ENCODE measurements at places on chromosomes 5 and 9.

- DNase-seq = peak; percentile 57
These were observed 31.4 kb downstream of the COL15A1 start for GRCh38 chr9:98974994-98975712.

- no peak for DNase-seq
These were observed 97.9 kb upstream of the MSX2 start for GRCh38 chr5:174626369-174626920.

DNA sequence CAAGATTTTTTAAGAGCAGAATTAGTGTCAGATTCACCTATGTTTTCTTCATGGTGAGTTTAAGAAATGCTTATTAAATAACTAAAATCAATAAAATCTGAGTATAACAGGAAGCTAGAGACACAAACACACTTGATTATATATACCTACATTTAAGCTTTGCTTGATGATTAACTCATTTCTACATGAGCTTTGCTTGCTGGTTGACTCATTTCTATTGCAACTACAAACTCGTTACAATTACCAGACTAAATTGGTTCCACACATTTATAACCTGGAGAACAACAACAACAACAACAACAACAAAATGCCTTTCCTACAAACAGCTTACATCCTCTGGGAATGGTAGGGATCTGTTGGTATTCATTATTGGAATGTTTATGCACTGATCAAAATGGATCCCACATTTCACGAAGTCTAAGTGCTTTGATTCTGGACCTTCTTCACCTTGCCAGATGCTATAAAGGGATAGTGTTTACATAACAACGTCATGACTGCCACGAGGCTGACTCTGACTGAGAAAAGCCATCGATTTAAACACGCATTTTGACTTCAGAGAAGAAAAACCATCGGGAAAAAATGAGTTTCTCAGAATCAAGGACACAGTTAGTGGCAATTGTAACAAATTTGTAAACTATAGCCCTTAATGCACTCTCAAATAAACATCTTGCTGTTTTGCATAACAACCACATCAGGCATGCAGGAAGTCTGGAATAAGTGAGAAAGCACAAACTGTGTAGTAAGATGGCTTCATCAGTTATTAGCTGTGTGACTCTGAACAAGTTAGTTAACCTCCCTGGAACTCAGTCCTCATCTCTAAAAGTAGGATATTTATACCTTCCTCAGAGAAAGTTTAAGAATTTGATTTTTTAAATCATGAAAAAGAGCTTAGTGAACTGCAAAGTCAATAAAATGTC lies 49.8 kb downstream of the RASEF start:
- DNase-seq = no peak

- peak; percentile 90 for DNase-seq
These were observed 25.6 kb downstream of the ABL1 start for GRCh38 chr9:130860458-130861316.

DNA sequence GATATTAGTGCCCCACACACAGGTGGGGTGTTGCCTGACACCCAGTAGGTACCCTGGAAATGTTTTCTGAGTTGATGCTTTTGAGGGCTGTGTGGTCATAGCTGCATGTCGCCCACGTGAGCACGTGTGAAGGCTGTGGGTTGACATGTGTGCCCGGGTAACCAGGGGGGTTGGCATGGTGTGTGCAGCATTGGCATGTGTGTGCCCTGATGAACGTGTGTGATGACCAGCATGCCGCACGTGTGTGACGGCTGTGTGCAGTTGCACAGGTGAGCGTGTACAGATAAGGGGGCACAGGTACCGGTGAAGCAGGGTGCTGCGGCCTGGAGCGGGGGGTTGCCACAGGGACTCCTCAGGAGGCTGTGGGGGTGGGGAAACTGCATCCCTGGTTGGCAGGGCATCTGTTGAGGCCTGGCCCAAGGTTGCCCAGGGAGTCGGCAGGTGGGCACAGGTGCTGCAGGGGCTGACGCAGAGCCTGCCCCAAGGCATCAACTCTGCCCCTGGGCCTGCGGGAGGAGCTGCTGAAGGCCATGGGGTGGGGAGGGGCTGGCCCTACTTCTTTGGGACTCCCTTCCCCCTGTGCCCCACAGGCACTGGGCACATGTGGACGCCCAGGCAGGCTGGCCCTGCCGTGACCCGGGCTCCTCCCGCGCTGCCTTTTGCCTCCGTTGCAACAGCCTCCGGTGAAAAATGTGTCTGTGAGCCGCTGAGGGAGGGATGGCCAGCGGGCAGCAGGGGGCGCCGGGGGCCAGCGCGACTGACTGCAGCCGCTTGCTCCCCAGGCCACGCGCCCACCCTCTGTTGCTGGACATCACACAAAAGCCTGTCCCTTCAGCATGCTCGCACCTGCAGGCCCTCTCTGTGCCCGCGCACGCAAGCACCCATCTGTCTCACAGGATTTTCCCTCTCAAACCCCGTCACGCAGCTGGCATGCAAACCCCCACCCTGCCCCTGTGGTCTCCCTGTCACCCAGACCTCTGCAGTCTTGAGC lies 2.2 kb downstream of the UNC5A start:
- no peak for DNase-seq

DNA sequence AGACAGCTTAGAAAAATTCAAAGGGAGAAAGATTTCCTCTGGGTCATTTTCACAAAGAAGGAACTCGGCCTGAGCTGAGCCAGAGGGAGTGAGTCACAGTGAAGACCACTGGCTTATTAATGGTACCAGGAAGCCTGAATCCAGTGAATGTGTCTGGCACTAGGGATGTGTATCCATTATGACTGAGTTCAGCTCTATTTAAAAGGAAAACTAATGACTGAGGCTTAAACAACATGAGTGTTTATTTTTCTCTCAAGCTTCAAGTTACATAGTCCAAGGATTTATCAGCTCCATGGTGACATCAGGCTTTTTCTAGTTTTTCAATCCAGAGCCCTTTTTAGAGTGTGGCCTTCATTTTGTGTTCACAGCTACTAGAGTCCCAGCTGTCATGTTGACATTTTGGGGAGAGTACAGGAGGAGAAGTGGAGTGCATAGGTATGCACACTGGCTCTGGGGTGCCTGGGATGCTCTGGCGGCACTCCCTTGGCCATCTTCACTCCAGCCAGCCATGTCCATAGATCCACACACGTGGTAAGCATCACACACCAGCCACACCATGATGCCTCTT lies 159.5 kb upstream of the ERCC6L2 start:
- no peak for DNase-seq

- no peak for DNase-seq
These were observed 3.3 kb upstream of the FOXB2 start for GRCh38 chr9:77016121-77016525.

- DNase-seq = no peak
These were observed 184.2 kb upstream of the TBCA start for GRCh38 chr5:77960305-77960704.

DNA sequence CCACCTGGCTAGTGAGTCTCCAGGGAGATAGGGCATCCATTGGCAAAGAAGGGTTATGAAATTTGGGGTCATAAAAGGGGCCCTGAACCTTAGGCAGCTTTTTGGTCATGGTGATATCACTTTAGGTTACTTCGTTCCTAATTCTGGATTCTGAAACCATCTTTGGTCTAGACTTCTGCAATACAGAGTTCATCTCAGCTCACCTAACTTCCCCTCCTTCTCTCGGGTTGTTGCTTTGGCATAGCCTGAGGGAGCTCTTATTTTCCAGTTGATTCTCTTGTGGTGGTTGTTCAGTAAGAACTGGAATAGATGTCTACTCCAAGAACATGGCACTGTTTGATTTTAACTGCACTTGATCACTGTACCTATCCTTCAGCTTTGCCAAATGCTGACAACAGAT lies 148.9 kb upstream of the RUSC2 start:
- DNase-seq = no peak

- DNase-seq = no peak
These were observed 182.2 kb upstream of the SMARCA2 start for GRCh38 chr9:1832960-1833359.

GRCh38 chr5:79837761-79838551 lies 148.3 kb downstream of the CMYA5 start:
- DNase-seq = no peak

DNA sequence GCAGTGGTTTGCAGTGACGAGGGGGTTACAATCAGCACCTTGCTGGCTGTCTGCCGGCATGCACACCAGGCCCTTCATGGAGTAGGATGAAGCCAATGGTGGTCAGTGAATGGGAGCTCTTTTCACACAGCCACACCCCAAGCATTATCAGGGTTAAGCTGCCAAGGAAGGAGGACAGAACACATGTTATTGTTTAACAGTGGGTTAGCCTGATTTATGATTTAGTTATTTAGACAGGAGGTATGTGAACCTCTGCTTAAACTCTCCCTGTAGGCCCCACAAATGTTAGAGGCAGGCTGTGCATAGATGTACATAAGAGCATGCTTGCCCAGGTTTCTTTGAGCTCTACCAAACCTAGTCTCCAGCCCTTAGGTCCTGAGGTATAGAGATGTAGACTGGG lies 262.9 kb downstream of the SPOCK1 start:
- no peak for DNase-seq

GRCh38 chr9:84436386-84437109 lies 96.0 kb upstream of the SLC28A3 start:
- no peak for DNase-seq

GRCh38 chr9:37977851-37978480 lies 74.0 kb upstream of the SLC25A51 start:
- DNase-seq = no peak

GRCh38 chr5:39948867-39949468 lies 524.2 kb upstream of the DAB2 start:
- DNase-seq = peak; percentile 54

DNA sequence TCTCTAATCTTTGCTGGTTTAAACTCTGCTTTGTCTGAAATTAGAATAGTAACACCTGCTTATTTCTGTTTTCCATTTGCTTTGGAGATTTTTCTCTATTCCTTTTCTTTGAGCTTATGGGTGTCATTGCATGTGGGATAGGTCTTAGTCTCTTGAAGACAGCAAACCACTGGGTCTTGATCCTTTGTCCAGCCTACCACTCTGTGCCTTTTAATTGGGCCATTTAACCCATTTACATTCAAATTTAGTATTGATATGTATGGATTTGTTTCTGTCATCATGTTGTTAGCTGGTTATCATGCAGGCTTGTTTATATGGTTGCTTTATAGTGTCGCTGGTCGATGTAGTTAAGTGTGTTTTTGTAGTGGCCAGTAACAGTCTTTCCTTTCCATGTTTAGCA lies 914.7 kb downstream of the MAT2B start:
- DNase-seq = no peak

- no peak for DNase-seq
These were observed 522 bp downstream of the BHMT start for GRCh38 chr5:79111960-79112702.

- no peak for DNase-seq
These were observed 27.9 kb upstream of the SEMA5A start for GRCh38 chr5:9573796-9574195.

DNA sequence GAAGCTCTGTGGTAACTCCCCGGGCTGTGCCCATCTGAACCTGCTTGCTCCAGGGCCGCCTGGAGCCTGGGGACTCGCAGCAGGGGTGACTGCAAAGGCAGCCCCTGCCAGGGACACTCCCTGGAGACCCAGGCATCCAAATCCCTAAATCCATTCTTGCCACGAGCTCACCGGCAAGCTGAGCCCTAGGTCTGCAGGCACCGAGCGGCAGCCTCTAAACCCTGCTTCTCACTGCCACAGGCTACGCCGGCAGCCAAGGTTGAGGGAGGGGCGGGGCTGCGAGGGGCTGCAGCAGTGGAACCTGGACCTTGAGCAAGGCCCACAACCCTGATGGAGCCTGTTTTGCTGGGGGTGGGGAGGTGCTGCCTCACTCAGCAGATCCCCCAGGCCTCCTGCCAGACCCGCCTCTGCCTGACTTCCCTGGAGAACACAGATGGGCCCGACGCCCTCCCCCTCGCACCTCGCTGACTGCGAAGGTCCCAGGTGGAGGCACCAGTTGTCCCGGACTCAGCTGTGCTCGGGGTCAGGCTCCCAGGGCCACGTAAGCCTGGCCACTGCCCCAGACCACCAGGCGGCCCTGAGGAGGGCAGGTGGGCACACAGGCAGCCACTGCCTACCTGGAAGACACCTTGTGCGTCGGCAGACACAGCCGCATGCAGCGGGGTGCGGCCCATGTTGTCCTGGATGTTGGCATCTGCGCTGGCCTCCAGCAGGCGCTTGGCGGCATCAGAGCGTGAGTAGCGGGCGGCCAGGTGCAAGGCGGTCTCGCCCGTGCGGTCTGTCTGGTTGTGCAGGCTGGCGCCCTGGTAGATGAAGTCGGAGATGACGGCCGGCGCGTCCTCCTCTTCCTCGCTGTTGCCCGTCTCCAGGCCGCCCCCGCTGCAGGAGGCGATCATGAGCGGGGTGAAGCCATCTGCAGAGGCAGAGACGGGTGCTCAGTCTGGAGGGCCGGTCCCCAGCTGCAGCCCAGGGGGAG lies 17.4 kb upstream of the SEC16A start:
- DNase-seq = no peak

DNA sequence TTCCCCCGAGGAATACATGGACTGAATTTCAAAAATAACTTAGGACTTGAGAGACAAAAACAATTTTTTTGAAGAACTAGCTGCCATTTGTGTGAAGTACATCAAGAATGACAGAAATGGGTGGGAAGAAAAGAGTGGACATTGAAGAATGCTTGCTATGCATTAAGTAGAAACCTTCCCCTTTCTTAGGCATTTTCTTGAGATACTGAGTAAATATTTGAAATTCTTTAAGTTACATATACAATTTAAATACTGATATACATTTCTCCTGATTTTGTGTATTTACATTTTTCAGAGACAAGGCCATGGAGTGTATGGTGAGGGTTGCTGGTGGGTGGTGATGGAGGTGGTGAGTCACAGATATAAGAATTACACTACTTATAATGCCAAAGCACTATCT lies 319.3 kb upstream of the ADAMTSL1 start:
- no peak for DNase-seq

DNA sequence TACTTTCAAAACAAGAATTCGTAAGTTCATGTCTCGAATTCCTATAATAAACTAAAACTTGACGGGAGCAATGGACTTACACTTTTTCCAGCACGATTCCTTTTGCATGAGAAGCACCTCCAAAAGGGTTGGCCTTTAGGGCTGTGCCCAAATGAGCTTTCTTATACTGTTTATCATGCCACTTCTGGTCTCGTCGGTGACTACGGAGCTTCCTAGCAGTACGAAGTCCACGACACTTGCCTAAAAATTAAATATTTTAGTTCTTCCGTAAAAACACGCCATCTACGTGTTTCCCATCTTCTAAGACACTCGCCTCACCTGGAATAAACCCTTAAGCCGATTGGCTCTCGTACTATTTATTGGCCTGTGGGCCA lies 554 bp downstream of the RPS23 start:
- no peak for DNase-seq

DNA sequence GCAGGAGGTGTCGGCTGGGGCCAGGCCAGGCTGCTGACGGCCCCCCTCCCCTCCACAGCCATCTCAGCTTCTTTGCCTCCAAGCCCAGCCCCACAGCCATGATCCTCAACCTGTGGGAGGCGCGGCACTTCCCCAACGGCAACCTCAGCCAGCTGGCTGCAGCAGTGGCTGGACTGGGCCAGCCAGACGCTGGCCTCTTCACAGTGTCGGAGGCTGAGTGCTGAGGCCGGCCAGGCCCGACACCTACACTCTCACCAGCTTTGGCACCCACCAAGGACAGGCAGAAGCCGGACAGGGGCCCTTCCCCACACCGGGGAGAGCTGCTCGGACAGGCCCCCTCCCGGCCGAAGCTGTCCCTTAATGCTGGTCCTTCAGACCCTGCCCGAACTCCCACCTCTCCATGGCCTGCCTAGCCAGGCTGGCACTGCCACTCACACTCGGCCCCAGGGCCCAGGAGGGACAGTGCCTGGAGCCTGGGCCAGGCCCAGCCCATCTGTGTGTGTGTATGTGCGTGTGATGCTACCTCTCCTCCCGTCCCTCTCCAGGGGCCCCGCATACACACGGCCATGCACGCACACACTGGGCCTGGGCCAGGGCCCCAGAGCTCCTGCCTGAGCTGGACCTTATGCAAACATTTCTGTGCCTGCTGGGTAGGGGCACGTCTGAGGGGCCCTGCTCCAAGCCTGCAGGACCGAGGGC lies 19.3 kb downstream of the HK3 start:
- DNase-seq = no peak

Measured in kidney glomerular epithelial cell (primary cell).